SIG-M5 (cell line): ENCODE measurements at places on chromosomes 7 and 10.

GRCh38 chr7:92809397-92809759 lies 27.0 kb downstream of the CDK6 start:
- DNase-seq: no peak

DNA sequence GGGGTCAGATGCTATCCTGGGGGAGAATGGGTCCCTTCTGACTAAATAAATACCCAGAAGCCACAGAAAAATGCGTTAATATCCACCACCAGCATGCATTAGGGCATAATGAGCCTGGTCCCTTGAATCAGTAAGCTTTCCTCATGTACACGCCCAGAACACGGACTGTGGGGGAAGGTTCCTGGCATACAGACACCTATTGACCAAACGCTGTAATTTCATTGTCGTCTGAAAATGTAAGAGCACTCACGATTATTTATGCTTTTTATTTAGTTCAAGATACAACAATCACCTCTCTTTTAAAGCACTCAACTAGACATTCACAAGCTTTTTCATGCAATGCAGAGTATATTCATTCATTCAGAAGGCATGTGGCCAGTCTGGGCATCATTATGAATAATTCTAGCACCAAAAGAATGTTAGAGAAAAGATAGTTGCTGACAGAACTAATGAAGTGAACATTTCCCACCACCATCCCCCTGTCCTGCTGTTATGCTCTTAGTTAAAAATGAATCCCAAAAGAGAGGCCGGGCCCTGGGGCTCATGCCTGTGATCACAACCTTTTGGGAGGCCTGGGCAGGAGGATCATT lies 101.0 kb downstream of the SVIL start:
- DNase-seq: no peak

DNA sequence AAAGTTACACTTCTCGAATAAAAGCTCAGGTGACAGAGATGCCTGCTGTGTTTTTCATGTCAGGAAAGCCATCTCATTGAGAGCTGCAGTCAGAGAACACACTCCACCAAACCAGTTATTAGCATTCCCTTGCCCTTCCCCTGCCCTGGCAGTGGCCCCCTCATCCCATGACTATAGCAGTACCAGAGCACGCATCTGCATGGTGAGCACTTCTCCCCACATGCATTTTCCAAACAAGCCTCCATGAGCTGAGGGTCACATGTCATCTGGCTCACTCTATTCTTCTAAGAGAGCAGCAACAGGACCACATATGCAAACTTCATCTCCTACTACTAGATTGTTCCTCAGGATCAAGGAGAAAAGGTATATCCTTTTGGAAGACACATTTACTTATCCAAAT lies 42.4 kb upstream of the FGL2 start:
- DNase-seq: no peak

DNA sequence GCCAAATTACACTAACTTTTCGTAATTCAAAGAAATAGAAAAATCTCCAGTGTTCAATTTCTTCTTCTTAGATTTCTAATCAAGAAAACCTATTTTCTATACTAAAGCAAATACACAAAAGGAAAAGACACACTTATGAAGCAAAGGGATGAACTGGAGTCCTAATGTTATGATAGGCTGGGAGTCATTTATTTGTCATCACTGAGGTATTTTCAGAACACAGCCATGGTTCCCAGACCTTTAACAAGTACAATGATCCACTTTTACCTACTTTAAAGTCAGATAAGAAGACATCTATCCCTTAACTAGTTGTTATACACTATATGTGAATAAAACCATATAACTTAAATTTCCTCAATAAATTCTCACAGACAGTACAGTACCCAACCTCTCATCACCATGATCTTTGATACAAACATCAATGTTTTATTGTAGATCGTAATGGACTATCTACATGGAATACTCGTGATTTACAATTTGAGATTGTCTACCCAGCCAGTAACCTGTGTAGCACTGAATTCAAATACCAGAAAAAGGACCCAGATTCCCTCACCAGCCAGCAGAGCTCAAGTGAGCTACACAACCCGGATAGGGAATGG lies 12.5 kb downstream of the ASNS start:
- DNase-seq: no peak

- DNase-seq: no peak
Observed at GRCh38 chr7:131190146-131190545, 137.5 kb upstream of the MKLN1 start.

- DNase-seq: no peak
Observed at GRCh38 chr10:78070726-78071125, 37.1 kb downstream of the RPS24 start.

DNA sequence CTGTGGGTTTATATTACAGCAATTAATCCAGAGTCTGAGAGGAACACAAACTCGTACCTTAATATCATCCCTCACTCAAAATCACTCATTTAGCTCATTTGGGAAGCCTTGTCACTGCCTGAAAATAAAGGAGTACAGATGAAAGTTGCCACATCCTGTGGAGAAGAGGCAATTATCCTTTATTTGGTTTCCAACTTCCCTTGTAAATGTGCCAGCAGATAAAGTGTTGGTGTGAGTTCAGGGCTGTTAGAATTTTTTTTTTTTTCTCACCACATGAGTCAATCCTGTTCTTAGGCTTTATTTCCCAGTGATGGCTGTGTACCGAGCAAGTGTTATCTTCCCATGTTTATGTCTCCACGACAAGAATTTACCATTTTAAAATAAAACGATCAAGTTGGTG lies 99.0 kb upstream of the SMIM30 start:
- DNase-seq: no peak

- DNase-seq: no peak
Observed at GRCh38 chr7:99597762-99598501, at the start of gene TMEM225B. TSS of gene TMEM225B (plus strand) at chr7:99598267. CDS start at chr7:99604389, 6,122 bp downstream.

GRCh38 chr7:22860337-22860736 lies 37.7 kb upstream of the TOMM7 start:
- DNase-seq: no peak

- DNase-seq: no peak
Observed at GRCh38 chr7:31094271-31094670, 42.2 kb downstream of the ADCYAP1R1 start.

- no peak for DNase-seq
Observed at GRCh38 chr10:63241841-63242281, 108.7 kb downstream of the NRBF2 start.

DNA sequence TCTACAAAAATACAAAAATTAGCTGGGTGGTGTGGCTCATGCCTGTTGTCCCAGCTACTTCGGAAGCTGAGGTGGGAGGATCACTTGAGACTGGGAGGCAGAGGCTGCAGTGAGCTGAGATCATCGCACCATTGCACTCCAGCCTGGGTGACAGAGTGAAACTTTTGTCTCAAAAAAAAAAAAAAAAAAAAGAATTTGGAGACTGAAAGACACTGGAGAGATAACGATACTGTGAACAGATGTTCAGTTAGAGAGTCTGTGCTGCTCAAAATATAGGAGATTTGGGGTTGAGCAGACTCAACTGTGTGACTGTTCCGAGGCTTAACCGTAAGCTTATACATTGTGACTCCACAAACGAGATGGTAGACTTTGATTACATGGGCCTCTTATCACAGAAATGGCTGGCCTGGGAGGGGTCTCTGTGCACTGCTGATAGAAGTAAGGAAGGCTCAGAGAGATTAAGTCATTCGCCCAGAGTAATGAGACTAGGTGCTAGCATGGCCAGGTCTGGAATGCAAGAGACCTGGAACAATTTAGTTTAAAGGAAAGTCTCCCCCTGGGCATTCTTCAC lies 19.4 kb downstream of the WBP1L start:
- DNase-seq: no peak

GRCh38 chr7:38393874-38394273 lies 120.4 kb upstream of the TARP start:
- DNase-seq: no peak

DNA sequence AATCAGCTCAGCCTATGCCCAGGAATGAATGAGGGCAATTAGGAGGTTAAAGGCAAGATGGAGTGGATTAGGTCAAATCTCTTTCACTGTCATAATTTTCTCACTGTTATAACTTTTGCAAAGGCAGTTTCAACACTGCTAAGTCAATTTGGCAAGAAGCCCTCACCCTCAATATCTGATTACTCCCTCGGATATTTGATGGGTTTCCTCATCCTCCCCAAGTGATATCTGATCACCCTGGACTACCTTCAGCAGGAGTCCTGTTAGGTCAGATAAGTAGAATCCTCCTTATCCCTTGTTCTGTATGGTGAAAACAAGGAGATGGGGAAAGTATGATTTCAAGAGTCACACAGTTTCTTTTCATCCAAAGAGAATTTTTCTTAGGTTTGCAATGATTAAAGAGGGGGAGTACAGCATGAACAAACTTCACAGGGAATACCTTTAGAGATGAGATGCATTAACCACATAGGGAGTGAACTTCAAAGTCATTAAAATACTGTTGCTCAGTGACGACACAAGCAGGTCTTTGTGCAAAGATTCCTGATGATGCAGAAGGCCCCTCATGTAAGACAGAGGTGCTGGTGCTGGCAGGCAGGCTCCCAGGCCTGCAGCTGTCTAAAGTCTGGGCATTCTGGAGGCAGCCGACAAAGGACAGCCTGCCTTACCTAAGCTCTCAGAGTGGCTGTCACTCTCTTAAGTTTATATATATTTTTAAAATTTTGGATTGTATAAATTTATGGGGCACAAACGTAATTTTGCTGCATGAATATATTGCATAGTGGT lies 75.4 kb upstream of the POM121L12 start:
- DNase-seq: no peak

GRCh38 chr7:14766747-14767146 lies 135.8 kb downstream of the DGKB start:
- no peak for DNase-seq

DNA sequence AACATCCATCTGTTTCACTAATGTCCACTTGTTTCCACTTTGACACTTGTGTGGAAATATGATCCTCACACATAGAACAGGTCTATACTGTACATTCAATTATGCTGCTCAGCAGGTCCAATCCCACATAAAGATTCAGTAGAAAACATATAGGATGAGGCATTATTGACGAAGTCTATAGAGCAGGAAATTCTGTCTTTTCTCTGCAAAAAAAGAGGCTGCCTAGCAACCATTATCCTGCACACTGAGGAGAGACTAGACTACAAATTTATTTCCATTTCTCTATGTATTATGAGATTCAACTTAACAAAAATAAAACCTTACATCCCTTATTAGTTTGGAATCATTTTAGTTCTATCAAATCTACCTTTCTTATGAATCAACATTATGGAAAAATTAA lies 204.6 kb upstream of the POM121L12 start:
- DNase-seq: no peak

GRCh38 chr7:81031243-81031642 lies 112.4 kb upstream of the SEMA3C start:
- DNase-seq: no peak

DNA sequence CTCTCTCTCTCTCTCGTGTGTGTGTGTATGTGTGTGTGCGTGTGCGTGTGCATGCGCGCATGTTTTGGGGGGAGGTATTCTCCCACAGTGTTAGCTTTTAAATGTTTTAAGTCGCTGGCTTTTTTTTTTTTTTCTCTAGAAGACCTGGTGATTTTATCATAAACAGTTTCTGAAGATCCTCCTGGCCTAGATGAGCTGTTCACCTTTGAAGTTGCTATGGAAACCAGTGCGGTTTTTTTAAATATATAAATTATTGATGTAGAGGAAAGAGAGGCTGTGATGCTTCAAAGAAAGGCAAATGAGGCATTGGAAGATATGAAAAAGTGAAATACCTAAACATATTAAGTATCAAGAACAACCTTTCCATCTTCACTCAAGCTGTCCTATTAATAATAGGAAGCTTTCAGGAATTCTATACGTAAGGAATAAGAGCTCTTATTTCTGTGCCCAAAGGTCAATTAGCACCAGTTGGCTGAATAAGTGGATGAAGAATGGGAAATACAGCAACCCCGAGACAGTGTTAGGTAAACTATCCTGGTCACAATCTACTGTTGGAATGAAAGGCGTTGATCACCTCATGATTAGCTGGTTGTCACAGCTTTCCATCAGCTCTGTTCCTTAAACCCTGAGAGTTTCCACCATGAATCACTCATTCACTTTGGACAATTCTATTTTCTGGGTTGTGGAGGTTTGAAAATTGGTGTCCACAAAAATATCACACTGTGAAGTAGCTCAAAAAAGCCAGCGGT lies 66.5 kb upstream of the SLC35G1 start:
- DNase-seq: no peak

GRCh38 chr10:43734716-43735115 lies 86.0 kb upstream of the ZNF32 start:
- no peak for DNase-seq

- DNase-seq: no peak
Observed at GRCh38 chr7:66571568-66571967, 57.1 kb upstream of the KCTD7 start.

DNA sequence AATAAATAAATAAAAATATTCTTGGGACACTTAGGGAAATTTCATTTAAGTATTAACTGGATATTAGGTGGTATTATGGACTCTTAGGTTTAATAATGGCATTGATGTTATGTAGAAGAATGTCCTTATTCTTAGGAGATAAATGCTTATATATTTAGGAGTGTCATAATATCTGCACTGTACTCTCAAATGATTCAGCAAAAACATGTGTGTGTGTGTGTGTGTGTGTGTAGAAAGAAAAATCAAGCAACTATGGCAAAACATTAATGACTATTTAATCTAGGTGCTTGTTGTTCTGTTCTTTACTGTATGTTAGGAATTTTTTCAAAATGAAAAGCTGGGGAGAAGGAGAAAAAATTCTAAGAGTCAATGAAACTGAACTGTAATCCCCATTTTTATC lies 3.9 kb downstream of the ASNS start:
- DNase-seq: no peak

DNA sequence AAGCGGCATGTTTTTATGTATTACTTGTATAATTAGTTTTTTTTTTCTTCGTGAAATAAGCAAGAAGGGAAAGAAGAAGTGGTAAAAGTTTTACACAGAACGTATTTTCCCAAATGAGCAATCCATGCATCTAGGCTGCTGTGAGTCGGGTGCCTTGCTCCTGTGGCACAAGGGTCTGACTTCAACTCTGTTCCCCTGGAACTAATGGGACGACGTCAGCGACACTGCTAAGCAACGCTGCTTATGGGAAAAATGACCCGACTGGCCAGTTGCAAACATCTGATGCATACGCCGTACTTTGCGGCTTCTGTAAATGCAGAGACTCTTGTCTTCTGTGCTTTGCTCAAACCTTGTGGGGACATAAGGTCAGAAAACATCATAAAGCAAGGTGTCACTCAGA lies 66.3 kb downstream of the MPP7 start:
- DNase-seq: no peak
